NCI-H1092 treated with DMSO at 0.1 percent for 48 hours (cell line): ENCODE measurements at places on chromosomes 4 and X.

DNA sequence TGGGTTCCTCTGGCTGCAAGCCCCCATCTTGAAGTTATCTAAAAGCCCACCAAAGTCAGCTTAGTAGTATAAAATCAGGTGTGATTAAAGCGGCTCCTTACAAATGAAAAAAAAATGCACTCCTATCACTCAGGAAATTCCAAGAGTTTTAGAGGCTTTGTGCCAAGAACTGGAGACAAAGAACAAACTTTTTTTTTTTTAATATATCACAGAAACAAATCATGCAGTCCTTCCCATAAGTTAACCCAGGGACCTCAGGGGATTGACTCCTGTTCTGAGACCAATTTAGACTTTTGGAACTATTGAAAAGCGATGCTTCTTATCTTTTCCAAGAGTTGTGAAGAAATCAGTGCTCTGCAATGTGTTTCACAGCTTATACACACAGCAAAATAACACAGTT lies 53.6 kb downstream of the HHIP start:
- no peak for DNase-seq

DNA sequence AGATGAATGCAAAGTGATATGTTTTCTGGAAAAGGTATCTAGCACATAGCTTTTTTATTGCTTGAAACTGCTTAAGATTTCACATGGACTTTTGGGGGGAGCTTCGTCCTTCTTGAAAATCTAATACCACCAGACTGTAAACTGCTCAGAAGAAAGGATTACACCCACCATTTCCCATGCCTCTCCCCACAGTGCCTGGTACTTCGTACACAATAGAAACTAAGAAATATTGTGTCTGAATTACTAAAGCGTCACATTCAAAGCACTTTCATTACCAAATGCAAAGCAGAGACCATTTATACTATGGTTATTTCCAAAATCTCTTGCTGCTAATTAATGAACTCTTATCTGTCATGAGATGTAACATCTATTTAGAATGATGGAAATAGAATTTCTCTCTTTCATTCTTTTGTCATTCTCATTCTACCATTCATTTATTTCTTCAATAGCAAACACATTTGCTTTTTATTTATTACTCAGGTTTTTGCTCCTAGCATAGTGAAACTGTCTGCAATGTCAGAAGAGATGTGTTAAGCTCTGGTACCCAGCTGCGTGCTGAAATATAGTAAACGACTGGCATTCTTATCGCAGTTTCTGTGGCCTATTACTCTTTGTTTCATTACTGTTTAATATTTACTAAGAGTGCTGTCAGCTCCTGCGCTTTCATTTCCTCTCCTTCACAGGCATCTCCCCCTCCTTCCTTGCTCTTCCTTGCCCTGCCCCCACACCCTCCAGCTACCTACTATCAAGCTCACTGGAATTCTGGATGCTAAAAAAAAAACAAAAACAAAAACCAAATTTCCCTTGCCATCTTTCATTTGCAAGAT lies 51.4 kb upstream of the RAPGEF2 start:
- DNase-seq, result no peak

DNA sequence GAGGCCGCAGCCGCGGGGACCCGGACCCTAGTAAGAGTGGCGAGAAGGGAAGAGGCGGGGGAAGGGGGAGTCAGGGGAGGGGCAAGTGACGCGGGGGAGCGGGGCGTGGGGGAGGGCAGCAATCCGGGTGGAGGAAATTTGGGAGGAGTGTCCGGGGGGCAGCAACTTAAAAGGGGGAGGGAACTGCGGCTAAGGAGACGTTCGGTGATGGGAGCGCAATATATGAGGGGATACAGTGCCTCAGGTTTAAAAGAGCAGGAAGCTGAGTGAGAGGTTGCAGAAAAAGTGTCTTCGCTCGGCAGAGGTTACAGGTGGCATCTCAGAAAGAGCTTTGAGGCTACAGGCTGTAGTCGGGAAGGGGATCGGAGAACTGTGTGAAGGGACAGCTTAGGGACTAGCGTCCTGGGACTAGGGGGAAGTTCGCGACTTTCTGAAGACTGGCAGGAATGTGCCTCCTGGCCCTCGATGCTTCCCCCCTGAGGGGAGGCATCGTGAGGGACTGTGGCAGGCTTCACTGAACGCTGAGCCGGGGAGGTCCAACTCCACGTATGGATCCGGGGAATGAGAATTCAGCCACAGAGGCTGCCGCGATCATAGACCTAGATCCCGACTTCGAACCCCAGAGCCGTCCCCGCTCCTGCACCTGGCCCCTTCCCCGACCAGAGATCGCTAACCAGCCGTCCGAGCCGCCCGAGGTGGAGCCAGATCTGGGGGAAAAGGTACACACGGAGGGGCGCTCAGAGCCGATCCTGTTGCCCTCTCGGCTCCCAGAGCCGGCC lies 519 bp downstream of the FOXO4 start:
- peak; percentile 28 for DNase-seq

DNA sequence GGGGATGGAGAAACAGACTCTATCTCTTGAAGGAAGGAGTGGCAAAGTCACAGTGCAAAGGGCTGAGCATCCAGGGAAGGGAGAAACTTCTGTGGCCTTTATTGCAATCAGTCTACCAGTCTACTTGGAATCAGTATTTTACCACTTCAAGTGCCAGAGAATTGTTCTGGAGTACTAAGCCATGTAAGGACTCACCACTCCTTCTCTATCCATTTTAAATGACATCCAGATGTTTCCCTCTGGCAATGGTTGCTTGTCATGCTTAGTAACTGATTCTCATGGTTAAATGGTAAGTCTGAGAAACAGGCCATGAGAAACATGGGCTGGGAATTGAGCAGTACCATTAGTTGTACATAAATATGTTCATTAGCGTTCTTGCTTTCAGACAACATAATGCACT lies 21.1 kb upstream of the SMIM10 start:
- DNase-seq, result no peak

DNA sequence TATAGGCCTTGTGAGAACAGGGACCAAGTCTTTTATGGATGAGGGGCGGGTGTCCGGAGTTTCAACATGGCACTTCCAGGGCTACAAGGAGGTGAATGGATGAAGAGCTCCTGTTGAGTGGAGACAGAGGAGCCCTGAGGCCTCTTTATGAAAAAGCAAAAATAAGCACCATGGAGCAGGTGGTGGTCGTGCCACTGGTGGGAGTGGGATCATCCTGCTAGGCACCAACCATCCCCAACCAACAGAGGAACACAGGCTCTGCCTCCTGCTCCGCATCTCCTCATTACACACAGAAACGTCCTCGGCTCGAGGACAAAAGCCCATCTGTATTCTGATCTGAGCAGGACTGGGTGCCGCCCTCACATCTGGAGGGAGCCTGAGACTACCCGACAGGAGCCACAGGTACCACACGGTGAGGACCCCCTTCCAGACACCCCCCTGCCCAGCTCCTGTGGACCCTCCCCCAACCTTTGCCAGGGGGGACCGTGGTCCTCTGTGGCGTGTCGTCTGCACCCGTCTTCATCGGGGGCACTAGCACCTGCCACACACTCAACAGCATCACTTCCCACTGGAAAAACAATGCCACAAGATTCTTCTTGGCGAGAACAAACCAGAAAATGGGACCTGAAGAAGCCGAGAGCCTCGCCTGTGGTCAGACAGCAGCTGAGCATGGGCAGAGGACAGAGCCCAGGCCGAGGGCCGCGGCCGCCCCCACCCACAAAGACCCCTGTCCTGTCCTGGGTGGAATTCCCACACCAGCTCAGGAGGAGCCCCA lies 3.9 kb upstream of the PDE6B start:
- no peak for DNase-seq

GRCh38 chrX:9829308-9830267 lies 43.4 kb downstream of the SHROOM2 start:
- no peak for DNase-seq

GRCh38 chr4:140837736-140838135 lies 81.6 kb upstream of the TBC1D9 start:
- no peak for DNase-seq

- DNase-seq, result no peak
These were observed 249.7 kb upstream of the TTC29 start for GRCh38 chr4:147195386-147195785.

DNA sequence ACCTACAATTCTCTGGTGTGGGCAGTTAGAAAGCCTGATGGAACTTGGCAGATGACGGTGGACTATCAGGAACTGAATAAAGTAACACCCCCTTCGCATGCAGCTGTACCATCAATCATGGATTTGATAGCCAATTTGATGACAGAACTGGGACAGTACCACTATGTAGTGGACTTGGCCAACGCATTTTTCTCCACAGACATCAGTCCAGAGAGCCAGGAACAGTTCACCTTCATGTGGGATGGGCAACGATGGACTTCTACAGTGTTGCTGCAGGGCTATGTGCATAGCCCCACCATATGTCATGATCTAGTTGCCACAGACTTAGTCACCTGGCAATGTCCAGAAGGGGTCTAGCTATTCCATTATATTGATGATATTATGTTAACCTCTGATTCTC lies 54.5 kb upstream of the CCDC149 start:
- DNase-seq, result no peak

DNA sequence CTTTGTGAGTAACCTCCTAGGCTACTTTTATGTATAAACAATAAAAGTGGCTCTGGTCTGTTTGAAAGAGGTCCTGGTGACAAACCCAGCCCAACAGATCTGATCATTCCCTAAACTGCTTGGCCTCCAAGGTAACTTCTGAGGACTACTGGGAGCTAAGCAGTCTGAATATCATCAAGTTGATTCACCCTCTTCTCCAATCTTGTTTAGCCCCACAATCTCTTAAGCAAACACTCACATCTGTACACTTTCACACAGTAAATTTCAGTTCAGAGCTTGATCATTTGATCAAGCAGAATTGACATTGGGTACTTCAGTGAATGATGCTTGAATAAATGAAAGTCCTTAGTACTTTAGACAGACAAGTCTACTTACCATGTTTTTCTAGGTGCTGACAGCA lies 74.7 kb downstream of the HCCS start:
- peak; percentile 5 for DNase-seq

- peak; percentile 75 for DNase-seq
These were observed 153.9 kb downstream of the KDR start for GRCh38 chr4:54971474-54971950.

GRCh38 chr4:30181918-30182317 lies 538.3 kb upstream of the PCDH7 start:
- no peak for DNase-seq

DNA sequence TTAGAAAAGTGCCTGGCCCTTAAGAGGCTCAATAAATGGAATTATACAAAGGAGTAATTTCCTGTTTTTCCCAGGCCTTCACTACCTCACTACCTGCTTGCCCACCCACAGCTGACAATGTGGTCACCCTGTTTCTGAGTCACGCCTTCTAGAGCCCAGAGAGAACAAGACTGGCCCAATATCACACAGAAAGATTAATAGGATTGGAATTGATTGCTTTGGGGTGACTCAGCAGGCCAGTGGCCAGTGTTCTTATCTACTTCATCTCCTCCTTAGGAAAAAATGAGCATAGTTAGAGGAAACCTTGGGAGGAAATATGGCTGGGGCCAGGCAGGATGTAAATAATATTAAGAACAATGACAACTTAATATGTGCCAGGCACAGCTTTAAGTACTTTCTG lies 4.5 kb upstream of the FGF16 start:
- DNase-seq, result no peak

GRCh38 chr4:929096-929765 lies 2.9 kb downstream of the GAK start:
- DNase-seq, result no peak

DNA sequence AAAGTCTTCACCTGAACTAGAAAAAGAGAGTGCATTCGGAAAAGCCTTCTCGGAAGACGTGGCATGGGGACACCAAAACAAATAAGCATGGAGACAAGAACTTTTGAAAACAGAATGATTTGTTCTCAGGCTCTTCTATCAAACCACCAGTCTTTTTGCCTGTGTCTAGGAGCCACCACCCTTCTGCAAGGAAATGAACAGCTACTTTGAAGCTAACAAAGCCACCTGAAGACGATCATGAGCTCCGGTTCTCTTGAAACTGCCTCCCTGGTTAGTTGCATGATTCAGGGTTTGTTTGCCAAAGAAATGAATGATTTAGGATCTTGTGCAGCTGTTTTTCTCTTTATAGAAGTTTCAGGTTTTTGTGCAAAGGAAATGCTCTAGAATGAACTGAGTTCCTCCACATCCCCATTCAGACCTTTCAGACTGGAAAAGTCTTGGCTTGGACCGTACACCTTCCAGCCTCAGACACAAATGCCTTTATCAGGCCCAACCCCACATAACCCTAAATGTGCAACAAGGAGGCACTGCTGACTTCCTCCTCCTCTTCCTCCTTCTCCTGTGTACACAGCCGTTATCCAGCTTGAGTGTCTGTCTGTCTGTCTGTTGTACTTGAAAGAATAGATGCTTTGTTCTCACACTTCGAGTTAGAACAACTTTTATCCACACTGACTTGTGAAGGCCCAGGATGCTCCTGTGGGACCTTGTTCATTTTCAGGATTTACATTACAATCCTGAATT lies 334.8 kb upstream of the KLF3 start:
- DNase-seq, result no peak

- peak; percentile 50 for DNase-seq
These were observed 664 bp downstream of the PRSS12 start for GRCh38 chr4:118351851-118352827.

DNA sequence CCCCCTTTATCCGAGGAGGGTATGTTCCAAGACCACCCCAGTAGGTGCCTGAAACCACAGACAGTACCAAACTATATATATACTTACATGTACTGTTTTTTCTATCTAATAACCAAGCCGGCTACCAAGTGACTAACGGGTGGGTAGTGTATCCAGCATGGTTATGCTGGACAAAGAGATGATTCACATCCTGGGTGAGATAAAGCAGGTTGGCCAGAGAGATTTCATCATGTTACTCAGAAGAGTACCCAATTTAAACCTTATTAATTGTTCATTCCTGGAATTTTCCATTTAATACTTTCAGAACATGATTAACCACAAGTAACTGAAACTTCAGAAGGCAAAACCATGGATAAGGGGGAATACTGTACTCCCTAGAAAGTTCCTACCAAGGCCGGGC lies 46.5 kb downstream of the RFC1 start:
- no peak for DNase-seq

DNA sequence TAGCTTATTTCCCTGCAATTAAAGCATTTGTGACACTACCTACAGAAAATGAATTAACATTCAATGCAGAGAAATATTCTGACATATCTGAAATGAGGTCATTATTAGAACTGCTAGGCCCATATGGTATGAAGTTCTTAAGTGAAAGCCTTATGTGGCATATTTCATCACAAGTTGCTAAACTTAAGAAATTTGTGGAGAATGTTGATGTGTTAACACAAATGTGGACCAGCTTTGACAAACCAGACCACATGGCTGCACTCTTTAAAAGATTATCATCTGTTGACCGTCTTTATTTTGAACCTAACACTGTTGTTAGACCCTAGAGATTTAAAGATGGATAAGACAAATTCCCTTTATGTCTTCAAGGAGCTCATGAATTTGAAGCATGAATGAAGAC lies 1024.1 kb downstream of the RPA4 start:
- DNase-seq, result no peak

DNA sequence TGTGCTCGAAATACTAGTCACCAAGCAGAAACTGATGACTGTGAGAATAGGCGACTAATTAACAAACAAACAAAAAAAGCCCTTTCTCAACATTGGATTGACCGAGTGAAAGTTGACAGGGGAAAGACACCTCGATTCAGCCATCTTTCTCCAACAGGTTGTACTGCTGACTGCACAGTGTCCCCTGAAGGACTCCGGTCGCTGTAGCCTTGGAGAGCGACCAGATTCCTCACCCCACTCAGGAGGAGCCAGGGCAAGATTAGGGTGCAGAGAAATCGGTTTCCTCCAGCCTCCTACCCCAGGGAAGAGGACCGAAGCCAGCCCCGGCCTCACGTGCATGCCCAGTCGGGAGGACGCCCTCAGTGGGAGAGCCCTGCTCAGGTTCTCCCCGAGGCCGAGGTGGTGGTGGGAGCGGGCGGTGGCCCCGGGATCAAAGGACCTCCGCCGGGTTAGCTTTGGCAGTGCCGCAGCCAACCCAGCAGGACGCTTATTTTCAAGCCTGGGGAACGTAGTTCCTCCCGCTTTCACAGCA lies 1.1 kb upstream of the RAP1GDS1 start:
- peak; percentile 80 for DNase-seq
